ENCODE measurements at places on chromosomes 7 and 10.

DNA sequence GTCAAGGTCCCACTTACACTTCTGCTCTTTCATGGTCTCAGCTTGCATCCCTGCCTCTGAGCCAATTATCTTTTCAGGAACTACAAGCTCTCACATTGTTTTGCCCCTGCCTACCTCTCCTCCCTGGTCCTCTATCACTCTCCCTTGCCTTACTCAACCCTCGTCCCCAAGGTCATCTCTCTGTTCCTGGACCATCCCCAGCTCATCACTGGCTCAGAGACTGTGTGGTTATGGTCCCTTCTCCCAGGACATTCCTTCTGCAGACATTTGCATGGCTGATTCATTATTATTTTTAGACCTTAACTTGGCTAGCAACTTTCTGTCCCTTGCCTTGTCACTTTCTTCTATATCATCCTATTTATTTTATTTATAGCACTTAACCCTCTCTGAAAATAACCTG is 17.8 kb upstream of the GPAM start:
- DNase-seq, result no peak

- no peak for DNase-seq
These were observed 23.4 kb downstream of the CBLL1 start for GRCh38 chr7:107767391-107767790.

- DNase-seq, result no peak
These were observed 98.9 kb upstream of the IL6 start for GRCh38 chr7:22628112-22628511.

DNA sequence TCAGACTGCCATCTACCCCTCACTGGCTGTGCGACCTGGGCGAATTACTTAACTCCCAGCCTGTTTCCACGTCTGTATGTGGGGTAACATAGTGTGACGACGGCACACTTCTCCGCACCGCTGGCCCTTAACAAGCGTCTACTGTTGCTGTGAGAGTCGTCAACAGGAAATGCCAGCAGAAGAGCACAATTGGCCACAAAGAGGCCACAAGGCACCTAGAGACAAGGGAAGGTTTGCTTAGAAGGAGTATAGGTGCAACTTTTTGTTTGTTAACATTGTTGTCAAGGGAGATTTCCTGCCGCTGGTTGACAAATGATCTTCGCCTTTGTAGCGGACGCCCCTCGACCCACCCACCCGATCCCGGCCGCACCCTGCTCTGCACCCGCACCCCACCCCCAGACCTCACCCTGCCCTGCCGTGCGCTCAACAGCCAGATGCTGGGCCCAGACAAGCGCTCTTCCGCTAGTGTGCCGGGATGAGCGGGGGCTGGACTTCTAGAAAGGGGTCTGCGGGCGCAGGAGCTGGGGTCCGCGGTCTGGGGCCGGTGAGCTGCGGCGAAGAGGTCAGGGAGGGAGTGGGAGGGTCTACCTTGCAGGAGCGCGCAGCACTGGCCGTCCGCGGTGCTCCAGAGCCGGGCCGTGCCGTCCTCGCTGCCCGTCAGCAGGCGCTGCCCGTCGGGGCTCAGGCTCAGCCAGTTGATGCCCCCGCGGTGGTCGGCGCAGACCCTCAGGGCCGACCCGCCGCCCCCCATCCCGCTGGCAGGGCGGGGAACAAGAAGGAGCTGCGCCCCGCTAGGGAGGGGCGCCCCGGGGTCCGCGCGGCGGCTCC is 785 bp downstream of the WDR86 start:
- DNase-seq, result no peak

GRCh38 chr7:27220440-27220955 is 20.6 kb upstream of the HOXA13 start:
- DNase-seq, result no peak

DNA sequence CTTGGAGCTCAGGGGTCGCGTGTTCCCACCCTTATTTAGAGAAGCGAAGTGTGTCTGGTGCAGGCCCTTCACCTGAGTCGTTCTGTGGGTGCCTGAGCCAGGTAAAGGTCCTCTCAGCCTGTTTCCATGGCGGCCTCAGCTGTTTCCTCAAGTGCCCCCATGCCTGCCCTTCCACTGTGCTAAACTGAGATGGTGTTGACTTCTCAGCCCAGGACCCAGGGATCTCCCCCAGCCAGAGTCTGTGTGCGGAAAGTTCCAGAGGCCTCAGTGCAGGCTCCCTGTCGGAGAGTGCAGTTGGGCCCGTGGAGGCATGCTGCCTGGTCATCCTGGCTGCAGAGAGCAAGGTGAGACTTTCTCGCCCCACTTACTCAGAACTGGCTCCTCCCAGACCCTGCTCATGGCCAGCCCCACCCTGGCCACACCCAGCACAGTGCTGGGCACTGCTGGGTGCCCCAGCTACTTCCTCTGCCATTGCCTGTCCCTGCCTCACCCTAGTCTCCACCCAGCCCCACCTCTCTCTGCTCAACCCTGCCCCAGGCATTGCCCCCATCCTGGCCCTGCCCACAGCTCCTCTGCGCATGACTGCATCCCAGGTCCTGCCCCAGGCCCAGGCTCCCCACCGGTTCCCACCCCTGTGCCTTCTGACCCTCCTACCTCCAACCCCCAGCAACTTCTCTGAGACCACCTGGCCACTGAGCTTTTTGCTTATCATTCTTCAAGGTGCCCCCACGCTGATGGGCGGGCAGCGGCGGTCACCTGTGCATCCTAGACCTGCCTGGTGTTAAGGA is 20.3 kb downstream of the NACAD start:
- no peak for DNase-seq

DNA sequence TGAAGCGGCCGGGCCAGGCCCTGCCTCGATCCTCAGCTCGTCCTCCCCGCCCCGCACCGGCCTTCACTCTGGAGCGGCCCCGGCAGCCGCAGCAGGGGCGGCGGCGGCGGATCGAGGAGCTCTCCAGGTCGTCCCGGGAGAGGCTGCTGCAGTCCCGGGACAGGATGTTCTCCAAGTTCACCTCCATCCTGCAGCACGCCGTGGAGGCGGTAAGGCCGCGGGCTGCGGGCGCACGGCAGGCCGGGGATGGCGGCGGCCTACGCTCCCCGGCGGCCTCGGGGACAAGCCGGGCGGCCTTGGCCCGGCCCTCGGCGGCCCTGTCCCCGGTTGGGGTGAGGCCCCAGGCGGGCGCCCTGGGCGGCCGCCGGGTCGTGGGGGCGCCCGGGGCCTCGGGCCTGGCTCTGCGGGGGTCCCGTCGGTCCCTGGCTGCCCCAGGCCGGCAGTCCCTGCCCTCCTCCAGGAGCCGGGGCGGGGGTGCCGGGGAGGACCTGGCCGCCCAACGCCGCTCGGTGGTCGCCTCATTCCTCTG is 399 bp downstream of the FHIP2A start:
- DNase-seq, result no peak

DNA sequence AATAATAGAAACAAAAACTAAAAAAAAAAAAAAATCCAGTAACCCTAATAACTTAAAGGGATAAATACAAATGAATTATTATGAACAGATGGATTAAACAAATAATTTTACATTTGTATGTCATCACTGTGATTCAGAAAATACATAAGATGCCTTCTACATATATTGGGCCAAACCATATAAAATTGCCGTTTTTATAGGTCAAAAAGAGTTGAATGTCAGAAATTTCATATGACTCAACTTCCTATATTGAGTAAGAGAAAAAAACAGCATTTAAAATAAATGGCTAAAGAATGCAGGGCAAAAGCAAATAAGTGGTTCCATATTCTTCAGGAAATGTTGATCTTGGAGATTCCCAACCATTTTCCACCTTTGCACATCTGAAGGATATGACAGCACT is 9.4 kb downstream of the SLC35B4 start:
- no peak for DNase-seq

- no peak for DNase-seq
These were observed 180.0 kb downstream of the PHF14 start for GRCh38 chr7:11153694-11154093.

GRCh38 chr10:69057951-69058297 is 30.0 kb upstream of the SRGN start:
- DNase-seq, result peak; percentile 45

- no peak for DNase-seq
These were observed 62.7 kb downstream of the MAD1L1 start for GRCh38 chr7:2169923-2170575.

GRCh38 chr7:127912901-127913300 is 118.3 kb downstream of the LRRC4 start:
- no peak for DNase-seq

DNA sequence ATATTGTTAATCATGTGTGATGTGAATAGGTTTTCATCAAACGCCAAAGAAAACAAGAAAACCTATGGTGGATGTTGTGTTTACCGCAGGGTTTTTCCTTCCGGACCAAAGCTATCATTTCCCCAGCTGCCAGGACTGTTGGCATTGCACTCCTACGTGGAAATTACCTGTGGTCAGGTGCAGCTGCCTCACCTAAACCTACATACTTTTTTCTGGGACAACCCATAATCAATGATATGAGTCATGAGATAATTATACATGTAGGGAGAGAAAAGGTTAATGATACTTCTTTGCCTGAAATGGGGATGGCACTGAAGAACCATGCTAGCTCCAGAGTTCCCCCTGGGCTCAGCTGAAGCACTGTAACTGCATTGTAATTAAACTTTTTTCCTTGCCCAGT is 223.6 kb upstream of the SEMA3E start:
- no peak for DNase-seq

- DNase-seq, result no peak
These were observed 9.5 kb upstream of the C10orf95 start for GRCh38 chr10:102460836-102461186.

DNA sequence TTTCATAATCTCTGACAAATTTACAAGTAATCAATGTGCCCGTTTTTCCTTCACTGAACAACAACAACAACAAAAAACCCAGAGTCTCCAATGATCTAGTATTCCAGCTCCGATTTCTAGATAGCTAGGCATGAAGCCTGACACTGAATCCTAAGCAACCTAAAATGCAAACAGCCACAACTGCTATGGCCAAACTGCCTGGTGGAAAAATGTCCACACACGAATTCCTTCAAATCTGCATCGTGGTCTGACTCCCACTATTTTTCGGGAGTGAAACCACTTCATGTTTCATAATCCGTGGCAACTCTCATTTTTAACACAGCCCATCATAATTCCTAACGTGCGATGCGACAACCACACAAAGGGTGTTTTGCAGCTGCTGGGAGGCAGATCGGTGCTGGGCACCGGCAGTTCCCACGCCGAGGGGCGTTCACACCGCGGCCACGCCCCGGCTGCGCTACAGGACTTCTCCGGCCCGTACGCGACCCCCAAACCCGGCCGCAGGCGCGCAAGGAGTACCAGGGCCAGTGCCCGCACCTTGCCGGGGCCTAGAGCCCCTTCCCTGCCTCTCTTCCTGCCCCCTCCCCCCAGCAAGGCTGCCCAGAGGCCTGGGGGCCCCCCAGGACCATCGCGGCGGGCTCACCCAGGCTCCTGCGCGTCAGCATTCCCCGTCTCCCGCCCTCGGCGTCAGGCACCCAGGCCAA is 814 bp downstream of the RUFY2 start:
- DNase-seq, result peak; percentile 52

All from kidney glomerular epithelial cell (primary cell).